OCI-LY7 (cell line): ENCODE measurements at places on chromosomes 7 and 10. TPM values are rescaled to one million over a fixed set of nuclear protein-coding genes. Genes with fewer than 3 reads are reported as not detected.

Gene NRAP
- total RNA-seq: not detected in 2 replicates

Gene STEAP4
- total RNA-seq: not detected in 2 replicates

DNA sequence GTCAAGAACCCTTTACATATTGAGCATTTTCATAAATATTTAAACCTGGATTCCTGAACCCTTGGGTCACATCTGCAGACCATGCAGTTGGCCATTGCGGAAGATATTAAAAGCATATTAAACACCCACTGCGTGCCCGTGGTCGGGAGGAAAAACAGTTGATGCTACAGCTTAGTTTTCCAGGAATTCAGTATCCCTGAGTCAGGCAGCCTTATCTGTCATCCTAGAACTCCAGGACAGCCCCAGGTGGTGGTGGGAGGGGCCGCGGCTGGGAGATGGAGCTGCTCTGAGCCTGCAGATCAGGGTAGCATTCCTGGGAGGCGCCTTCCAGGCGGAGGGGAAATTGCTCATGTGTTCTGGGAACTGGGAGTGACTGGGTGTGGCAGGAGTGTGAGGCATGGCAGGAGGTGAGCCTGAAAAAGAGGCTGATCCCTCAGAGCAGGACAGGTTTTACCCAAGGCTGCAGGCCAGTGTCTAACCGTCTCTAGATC is 222.9 kb upstream of the SH2B2 start:
- no peak for DNase-seq

- no peak for DNase-seq
These were observed 484.3 kb downstream of the ADRA2A start for GRCh38 chr10:111561124-111561523.

GRCh38 chr7:24825931-24826661 is 68.8 kb upstream of the GSDME start:
- DNase-seq: no peak

DNA sequence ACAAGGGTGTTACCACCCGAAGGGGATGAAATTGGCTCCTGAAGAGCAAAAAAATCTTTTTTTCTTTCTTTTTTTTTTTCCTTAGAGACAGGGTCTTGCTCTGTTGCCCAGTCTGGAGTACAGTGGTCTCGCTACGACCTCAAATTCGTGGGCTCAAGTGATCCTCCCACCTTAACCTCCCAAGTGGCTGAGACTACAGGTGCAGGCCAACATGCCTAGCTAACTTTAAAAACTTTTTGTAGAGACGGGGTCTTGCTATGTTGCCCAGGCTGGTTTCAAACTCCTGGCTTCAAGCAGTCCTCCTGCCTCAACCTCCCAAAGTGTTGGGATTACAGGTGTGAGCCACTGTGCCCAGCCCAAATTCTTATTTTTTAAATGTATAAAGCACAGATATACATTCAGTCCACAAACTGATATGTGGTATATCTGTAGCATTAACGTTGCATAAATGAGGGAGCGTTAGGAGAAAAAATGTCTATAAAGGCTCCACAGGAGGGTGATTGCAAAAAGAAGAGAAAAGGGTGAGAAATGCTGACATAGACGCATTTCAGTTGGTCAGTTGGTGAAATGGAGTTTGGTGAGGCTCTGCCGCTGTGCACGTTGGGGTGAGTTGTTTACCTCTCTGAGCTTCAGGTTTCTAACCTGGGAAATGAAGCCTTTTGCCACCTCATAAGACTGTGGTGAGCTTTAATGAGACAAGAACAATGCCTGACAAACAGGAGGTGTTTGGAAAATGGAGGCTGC is 100.7 kb upstream of the PODXL start:
- DNase-seq: no peak
